ENCODE measurements at places on chromosomes 1 and 21.

GRCh38 chr1:156582388-156583017 is 3.0 kb downstream of the TTC24 start:
- DNase-seq: no peak

DNA sequence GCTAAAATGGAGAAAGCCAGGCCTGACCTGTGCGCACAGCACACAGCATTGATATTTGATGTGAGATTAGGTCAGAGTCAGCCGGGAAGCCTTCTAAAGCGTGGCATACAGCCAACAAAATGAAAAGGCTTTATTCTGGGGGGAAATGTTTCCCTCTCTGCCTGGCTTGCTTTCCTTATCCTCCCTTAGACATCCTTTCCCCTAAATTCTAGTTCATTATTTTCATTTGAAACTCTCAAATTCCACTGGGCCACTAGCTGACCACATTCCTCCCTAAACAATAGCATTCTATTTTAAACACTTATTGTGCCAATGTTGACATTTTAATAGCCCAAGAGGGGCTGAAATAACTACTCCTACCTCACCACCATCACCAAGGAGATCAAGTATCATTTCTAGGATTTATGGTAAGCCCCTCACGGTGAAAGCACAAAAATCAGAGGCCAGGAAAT is 49.4 kb downstream of the LEPR start:
- DNase-seq: no peak

DNA sequence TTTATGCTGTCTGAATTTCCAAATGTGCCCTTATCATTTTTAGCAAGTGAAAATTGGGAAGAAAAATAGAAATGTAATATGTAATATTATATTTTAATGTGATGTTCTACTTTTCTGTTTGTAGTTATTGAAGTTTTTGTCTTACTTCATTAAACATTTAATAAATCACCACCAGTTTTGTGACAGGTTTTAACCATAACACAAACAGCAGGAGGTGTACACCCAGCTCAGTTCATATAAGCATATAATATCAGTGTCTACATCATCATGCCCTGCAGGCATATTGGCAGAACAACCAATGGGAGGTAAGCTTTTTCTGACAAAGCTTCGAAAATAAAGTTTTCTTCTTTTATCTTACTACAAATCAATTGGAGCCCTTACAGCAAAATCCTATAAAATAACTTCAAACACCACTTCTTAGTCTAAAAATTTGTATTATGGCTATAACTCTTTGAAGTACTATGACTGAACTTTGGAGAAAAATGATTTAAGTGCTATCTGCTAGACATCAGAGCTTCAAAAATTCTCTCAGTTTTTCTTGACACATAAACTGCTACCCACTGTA is 236.7 kb downstream of the BARHL2 start:
- DNase-seq: no peak

DNA sequence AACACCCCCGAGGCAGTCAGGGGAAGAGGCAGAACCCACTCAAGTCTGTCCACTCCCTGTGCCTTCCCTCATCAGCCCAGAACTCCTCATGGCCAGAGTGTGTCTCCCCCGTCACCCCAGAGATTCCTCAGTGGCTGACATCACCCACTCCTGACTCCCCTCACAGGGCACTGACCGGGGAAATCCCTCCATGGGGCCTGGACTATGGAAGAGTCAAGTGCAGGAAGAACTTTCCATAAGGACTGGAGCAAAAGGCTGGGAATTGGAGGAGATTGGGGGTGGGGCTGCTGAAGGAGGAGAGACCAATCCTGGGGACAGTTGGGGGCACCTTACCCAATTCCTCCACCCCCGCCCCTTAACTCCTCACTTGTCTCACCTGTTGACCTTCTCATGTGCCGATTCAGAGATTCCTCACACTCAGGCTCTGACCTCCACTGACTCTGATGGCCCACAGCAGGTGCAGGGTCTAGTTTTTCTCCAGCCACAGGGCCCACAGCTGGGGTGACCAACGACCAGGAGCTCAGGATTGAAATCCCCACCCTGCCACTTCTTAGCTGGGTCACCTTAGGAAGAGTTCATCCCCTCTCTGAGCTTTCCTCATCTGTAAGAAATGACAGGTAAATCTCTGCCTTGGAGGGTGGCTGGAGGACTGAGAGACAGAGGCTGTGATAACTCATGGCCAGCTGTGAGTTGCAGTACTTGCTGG is 481 bp upstream of the EXTL1 start:
- no peak for DNase-seq
